NAMALWA (cell line): ENCODE measurements at places on chromosomes 12 and 14.
A peak's percentile ranks its signal among the peaks of the same experiment; 100 is the strongest.

GRCh38 chr12:84950971-84951546 is 38.5 kb upstream of the SLC6A15 start:
- DNase-seq = no peak

DNA sequence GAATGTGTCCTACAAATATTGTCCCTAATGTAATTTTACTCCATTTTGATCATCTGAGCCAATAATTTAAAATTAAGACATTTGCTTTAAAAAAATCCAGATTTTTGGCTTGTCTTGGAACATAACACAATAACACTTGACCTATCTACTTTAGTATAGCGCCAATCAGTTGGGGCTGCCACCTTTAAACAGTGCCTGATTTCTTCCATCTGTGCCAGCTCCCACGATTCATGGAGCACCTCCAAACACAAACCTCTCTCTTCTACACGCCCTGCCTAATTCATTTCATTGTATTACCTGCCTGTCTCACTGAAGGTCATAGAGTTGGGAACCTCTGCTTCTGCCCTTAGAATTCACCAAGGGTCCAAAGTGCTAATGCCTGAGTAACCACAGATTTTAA is 352.4 kb downstream of the TMEM132D start:
- no peak for DNase-seq

DNA sequence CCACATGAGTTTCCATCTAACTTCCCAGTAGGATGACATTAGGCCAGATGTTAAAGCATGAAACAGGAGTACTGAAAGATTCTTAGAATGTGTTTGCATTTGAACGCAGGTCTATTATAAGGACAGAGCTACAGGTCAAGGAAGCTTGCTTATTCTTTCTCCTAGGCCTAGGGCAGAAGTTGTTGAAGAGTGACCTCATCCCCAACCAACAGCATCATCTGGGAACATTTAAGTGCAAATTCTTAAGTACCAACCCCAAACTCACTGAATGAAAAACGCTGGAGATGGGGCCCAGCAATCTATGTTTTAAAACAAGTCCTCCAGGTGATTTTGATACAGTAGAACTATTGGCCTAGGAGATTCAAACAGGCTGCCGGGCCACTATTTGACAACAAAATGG is 52.4 kb downstream of the PAPLN start:
- DNase-seq = no peak

- DNase-seq = no peak
These were observed 16.1 kb upstream of the HDAC7 start for GRCh38 chr12:47835831-47836155.

DNA sequence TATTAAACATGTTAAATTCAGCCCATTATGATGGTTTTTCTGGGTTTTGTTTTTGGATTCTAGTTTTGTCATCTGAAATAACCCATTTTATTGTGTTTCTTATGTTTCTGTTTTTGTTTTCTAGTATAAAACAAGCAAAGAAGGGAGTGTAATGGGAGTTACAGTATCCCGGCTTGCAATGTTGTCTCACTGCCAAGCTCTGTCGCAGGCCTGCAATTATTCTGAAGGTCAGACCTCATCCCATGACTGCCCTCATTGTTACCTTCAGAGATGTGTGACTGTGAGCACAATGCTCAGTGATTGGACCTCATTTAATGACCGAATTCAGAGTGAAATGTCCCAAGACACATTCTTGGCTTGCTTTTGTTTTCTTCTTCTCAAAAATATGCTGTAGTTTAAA is 73.0 kb upstream of the ATF1 start:
- DNase-seq = no peak

DNA sequence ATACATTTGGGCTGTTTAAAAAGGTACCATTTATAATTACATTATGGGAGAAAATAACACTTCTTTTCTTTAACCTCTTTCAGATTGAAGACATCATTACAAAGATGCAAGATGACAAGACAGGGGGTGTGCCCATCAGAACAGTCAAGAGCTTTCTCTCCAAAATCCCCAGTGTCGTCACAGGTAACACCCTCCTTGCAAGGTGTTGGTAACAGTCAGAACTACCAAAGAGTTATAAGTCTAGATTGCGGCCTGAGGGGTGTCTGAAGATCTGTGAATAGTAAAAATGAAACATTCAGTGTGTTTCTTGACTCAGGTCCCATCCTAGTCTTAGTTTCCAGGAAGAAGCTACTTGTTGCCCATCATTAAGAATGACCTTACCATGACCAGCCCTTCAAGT is 419.8 kb downstream of the RGS6 start:
- no peak for DNase-seq

DNA sequence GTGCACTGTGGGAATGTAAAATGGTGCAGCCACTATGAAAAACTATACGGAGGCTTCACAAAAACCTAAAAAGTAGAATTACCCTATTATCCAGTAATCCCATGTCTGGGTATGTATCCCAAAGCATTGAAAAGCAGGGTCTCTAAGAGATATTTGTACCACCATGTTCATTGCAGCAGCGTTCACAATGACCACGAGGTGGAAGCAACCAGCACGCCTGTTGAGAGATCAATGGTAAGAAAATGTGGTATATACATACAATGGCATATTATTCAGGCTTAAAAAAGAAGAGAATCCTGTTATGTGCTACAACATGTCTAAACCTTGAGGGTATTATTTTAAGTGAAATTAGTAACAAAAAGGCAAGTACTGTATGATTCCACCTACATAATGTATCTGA is 910 bp upstream of the NOPCHAP1 start:
- peak; percentile 16 for DNase-seq

GRCh38 chr12:62259993-62260732 is at the start of gene USP15:
Gene USP15, plus strand, starts transcription at chr12:62260404. Its CDS starts 11 bp downstream, at chr12:62260415.
- peak; percentile 96 for DNase-seq

GRCh38 chr12:92551853-92552397 is 150.9 kb upstream of the PLEKHG7 start:
- no peak for DNase-seq

DNA sequence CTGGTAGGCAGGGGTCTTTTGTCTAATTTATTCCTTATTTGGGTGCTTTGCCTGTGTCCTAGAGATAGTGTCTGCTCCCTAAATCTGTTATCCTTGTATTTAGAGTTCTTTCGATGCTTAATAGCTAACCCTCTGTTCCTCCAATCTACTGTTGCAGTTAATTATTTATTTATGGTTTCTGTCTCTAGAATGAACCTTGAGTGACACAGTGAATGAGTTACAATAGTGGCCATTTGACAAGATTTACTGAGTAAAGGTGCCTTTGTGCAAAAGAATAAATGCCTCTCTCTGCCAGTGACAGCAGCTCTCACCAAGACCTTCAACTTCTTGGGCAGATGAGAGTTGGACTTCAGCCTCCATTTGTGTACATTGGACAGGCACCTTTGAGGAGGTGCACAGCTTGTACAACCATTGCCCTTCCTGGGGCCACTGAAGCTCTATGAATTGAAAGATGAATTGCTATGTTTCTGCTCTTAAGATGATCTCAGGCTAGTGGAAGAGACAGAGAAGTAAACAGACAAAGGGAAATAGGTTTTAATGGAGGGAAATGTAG is 165.9 kb downstream of the DERA start:
- no peak for DNase-seq

- DNase-seq = no peak
These were observed 245.4 kb downstream of the BMP4 start for GRCh38 chr14:53711205-53711604.

DNA sequence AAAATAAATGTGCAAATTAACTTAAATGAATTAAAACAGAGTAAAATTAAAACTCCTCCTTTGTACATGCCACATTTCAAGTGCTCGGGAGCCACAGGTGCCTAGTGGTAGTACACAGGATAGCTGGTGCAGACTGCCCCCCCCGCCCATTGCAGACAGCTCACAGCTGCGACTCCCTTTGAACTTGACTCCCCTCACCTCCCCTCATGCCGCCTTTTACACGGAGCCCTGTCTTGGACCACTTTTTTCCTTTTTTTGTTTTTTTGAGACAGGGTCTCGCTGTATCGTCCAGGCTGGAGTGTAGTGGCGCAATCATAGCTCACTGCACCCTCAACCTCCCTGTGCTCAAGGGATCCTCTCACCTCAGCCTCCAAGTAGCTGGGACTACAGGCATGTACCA is 11.5 kb downstream of the SETD1B start:
- no peak for DNase-seq

GRCh38 chr12:128571906-128572810 is 251.6 kb downstream of the SLC15A4 start:
- peak; percentile 77 for DNase-seq

GRCh38 chr12:4932576-4932975 is 22.9 kb downstream of the KCNA1 start:
- DNase-seq = no peak
